ENCODE measurements at places on chromosomes 13 and 19.

GRCh38 chr19:46812977-46813838 lies 24.8 kb upstream of the SLC1A5 start:
- H3K27ac ChIP-seq, result no peak overlapping the region
- H3K4me1 ChIP-seq, result no peaks in the 10 kb centered on the region
- H3K27me3 ChIP-seq, result no peaks in the 10 kb centered on the region
- H3K36me3 ChIP-seq, result no peaks in the 10 kb centered on the region
- H3K4me3 ChIP-seq, result no peak overlapping the region
- DNase-seq, result no peak

DNA sequence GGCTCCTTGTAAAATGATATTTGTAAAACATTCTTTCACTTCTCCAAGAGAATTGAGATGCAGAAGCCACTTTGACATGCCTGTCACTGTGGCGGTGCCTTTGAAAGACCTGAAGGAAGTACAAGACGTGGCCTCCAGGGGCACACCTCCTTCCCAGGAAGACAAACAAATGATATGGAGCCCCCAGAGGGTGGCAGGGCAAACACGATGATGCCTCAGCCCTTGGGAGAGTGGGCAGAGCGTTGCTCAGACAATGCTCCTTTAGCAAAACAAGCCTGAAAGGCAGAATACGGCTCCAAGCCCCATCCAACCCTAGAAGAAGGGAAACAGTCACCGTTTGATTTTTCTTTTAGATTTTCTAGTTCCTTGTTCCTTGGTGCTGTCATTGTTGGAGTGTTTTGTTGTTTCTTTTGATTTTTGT lies 9.2 kb upstream of the ATP12A start:
- peak overlapping the region; percentile 34 for H3K4me3 ChIP-seq
- no peak overlapping the region for H3K27ac ChIP-seq

DNA sequence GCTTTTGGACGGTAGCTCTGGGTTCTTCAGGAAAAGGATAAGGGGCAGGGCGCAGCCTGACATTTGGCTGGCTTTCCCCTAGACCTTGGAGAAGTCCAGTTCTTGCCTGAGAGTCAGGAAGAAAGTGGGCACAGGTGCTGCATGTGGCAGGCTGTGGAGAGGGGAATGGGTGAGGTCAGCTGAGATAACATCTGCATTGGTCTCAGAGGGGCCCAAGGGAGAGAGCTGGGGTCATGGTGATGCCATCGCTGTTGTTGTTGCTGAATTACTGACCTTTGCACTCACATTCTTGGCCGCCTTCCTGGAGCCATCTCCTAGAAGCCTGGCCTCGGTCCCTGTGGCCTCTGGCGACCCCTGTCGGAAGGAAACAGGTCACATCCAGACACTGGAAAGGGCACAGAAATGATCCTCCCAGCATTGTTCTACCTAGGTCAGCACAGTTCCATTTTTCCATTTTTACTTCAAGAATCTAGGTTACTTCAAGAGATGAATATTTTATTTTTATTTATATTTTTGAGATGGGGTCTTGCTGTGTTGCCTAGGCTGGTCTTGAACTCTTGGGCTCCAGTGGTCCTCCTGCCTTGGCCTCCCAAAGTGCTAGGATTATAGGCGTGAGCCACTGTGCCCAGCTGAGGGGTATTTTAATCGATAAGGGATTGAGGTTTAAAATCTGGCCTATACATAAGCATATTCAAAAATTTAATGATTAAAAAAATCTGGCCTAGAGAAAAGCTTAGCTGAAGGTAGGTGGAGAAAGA lies 6.5 kb upstream of the LIPE start:
- no peak overlapping the region for H3K27ac ChIP-seq
- H3K4me3 ChIP-seq, result no peak overlapping the region
- peaks cover 7% of the 10 kb centered on the region for H3K4me1 ChIP-seq

DNA sequence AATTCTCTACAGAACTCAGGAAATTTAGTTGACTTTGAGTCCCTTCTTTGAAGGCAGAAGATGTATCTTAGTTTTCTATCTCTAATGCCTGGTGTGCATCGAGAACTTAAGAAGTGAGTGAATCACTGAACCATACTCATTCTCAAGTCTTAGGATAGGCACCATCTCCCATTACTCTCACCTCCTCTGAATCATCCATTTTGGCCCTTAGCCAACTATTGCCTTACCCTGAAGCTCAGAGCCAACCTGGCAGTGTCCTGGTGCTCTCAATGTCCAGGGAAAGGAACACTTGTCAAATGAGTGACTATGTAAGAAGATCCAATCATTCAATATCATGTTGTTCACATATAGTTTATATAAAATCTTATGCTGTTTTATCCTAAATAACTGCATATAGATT lies 146.6 kb downstream of the RGCC start:
- H3K27ac ChIP-seq, result no peak overlapping the region
- peaks cover 9% of the 10 kb centered on the region for H3K36me3 ChIP-seq
- no peaks in the 10 kb centered on the region for H3K27me3 ChIP-seq

DNA sequence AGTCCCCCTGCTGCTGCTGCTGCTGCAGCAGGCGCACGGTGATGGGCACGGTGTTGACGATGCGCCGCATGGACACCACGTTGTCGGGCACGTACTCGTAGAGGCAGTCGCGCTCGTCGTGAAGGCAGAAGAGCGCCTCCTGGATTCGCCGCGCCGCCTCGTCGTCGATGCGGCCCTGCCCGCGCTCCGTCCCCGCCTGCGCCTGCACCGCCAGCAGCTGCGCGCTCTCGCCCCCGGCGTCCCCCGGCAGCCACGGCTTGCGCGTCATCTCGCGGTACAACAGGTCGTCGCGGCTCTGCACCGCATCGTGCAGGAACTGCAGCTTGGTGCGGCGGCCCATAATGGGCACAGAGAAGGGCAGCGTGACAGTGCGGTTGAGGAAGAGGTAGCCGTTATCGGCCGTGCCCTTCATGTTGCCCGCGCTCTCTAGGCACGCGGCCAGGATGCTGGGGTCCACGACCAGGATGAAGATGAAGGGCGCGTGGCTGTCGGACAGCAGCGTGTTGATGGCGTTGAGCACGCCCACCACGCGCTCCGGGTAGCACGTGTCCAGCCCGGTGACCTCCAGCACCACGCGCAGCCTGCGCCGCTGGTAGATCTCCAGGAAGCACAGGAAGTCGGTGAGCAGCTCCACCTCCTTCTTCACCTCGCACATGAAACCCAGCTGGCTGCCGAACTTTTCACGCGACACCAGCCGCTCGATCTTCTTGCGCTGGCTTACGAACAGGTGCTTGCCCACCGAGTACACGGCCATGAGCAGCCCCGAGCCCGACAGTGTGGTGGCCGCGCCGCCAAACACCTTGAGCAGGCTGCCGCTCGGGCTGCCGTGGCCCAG lies 8.1 kb downstream of the NKPD1 start:
- H3K27ac ChIP-seq, result peak overlapping the region; percentile 35
- peak; percentile 44 for DNase-seq
- H3K4me1 ChIP-seq, result peaks cover 39% of the 10 kb centered on the region
- H3K36me3 ChIP-seq, result peaks cover 10% of the 10 kb centered on the region
- H3K4me3 ChIP-seq, result peak overlapping the region; percentile 79

- no peak overlapping the region for H3K4me3 ChIP-seq
- no peak for DNase-seq
- H3K27ac ChIP-seq, result no peak overlapping the region
- H3K27me3 ChIP-seq, result peaks cover 22% of the 10 kb centered on the region
Measured at GRCh38 chr13:108154421-108154858, 60.9 kb downstream of the LIG4 start.

DNA sequence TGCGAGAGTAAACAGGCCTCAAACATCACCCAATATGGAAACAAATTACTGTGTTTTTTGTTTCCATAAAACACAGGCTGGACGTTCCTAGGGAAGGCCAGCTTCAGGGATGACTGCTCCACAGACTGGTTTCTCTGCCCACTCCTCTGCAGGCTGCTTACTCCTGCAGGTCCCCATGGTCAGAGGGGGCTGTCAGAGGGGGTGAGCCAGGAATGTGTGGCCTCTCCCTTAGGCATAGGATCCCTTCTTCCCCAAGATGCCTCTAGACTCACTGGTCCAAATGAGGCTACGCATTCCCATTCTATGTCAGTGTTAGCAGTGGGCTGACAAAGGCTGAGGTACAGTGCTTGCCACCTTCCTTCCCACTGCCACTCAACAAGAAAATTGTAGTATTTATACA lies 229.8 kb downstream of the LHFPL6 start:
- H3K36me3 ChIP-seq, result no peaks in the 10 kb centered on the region
- no peak for DNase-seq
- H3K27ac ChIP-seq, result no peak overlapping the region

DNA sequence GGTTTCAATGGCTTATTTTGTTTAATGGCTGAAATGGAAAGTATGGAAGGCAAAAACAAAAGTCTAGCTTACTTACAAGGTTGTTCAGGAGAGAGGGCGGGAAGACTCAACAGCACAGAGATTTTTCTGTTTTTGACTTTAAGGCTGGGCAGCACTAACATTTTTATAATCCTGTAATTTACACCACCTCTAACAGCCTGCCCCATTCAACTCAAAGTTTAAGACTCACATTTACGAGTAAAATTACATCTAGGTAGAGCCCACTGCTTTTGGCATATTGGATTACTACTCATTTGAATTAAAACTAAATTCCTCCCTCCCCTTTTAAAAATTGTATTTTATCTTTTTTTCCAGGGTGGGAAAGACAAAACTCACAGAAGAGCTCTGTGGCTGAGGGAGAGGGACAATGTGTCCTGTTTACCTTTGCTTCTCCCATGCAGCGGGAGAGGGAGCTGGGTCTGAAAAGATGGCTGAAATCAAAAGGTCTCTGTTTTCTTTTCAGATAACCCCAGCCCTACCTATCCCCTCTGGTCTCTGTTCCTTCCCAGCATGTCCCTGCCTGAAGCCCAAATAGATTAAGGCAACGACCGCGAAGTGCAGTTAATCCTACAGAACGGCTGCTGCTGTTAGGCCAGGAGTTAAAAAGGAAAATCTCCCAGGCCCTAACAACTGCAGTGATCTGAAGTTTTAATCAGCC lies 6.6 kb downstream of the EFNB2 start:
- H3K4me3 ChIP-seq, result no peak overlapping the region
- no peak overlapping the region for H3K27ac ChIP-seq
- peaks cover 88% of the 10 kb centered on the region for H3K27me3 ChIP-seq
- H3K4me1 ChIP-seq, result peaks cover 14% of the 10 kb centered on the region
- no peaks in the 10 kb centered on the region for H3K36me3 ChIP-seq

DNA sequence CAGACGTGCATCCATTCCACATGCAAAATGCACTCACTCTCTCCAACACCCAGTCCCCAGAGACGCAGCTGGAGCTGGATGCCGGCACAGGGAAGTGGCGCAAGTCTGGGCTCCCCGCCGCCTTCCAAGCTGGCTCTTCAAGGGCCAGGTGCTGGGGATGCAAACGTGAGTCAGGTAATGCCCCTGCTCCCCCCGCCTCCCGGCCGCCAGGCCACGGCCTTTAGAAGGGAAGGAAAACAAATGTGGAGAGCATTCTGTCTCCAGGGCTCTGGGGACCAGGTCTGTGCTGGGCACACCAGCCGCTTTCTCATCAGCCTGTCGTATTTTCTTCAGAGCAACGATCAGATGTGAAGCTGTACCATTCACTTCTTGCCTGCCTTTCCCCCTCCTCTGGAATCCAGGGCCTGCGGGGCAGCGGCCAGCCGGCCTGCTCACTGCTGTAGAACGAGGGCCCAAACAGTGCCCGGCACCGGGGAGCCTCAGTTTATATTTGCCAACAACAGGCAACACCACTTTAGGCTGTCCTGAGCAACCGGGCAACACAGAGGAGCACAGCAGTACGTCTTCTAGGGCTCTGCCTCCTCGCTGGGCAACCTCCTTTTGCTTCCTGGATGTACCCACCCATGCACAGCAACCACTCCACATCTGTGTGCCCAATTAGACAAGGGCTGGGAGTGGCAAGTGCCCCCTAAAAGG lies 3.8 kb downstream of the RAB20 start:
- peaks cover 24% of the 10 kb centered on the region for H3K4me1 ChIP-seq
- no peak overlapping the region for H3K4me3 ChIP-seq
- no peak for DNase-seq
- no peaks in the 10 kb centered on the region for H3K27me3 ChIP-seq
- H3K36me3 ChIP-seq, result peaks cover 5% of the 10 kb centered on the region

GRCh38 chr19:1985588-1986356 lies 29.7 kb downstream of the BTBD2 start:
- peaks cover 34% of the 10 kb centered on the region for H3K36me3 ChIP-seq
- no peak overlapping the region for H3K4me3 ChIP-seq
- H3K27ac ChIP-seq, result no peak overlapping the region

DNA sequence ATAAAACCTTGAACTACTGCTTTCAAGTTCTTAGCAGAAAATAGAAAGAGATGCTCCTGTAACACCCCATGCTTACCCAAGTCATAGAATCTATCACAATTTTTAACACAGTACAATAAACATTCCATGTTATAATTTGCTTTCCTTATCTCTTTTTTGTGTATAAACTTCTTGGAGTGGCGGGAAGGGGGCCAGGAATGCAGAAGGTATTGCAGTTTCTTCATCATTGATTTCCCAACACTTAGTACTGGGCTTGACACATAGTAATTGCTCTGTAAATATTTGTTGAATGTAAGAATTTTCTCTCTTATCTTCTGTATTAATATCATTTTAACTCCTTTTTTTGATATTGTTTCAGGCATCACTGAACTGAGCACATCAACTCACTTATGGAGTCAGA lies 535.8 kb downstream of the KCTD12 start:
- no peak for DNase-seq
- no peaks in the 10 kb centered on the region for H3K4me1 ChIP-seq
- H3K27me3 ChIP-seq, result no peaks in the 10 kb centered on the region

DNA sequence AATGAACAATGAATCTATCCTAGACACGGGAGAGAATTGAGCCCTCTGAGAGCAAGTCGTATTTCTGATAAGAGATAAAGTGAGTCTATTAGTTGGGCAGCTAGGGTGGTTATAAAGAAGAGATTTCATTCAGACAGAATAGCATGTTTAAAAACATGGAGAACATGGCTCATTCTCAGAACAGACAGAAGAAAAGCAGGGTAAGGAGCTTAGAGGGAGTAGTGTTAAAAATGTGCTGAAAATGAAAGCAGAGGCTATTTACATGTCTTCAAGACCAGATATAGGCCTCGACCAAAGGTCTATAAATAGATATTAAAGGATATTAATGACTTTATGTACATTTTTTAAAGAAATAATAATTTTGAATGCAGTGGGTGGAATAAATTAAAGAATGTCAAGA lies 149.5 kb downstream of the SLITRK1 start:
- no peaks in the 10 kb centered on the region for H3K36me3 ChIP-seq
- DNase-seq, result no peak
- H3K27ac ChIP-seq, result no peak overlapping the region
- H3K4me3 ChIP-seq, result no peak overlapping the region
- no peaks in the 10 kb centered on the region for H3K4me1 ChIP-seq

- H3K4me3 ChIP-seq, result peak overlapping the region; percentile 80
- H3K4me1 ChIP-seq, result peaks cover 21% of the 10 kb centered on the region
Measured at GRCh38 chr19:45428384-45429231, 4.9 kb upstream of the ERCC1 start.

DNA sequence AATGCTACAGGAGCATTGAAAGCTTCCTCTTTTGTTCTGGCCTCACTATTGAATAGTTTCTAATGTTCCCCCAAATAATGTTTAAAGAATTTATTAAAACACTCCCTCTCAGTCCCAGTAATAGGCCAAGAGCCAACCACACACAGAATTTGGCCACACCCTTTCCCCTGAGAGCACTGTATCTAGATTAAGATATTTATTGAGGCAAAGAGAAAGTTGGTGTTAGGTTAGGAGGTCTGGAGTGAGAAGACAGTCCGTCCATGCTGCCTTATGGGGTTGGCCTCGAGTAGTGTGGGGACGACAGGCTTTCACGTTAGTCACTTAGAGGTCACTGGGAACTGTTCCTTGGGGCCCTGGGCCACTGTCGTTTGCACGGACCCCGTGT lies 122.9 kb upstream of the RNF113B start:
- H3K4me3 ChIP-seq, result no peak overlapping the region
- peaks cover 50% of the 10 kb centered on the region for H3K27me3 ChIP-seq
- no peaks in the 10 kb centered on the region for H3K36me3 ChIP-seq
- H3K27ac ChIP-seq, result no peak overlapping the region
- no peaks in the 10 kb centered on the region for H3K4me1 ChIP-seq

- H3K4me3 ChIP-seq, result no peak overlapping the region
- no peak overlapping the region for H3K27ac ChIP-seq
- H3K36me3 ChIP-seq, result no peaks in the 10 kb centered on the region
- no peak for DNase-seq
- no peaks in the 10 kb centered on the region for H3K4me1 ChIP-seq
Measured at GRCh38 chr13:39452417-39452816, 150.6 kb downstream of the LHFPL6 start.
